Activated CD4-positive, alpha-beta T cell treated with anti-CD3 and anti-CD28 coated beads, Interleukin-2, Interleukin-6, amounts not matched to agents 100 ng/mL and 50 ng/mL, durations not matched to agents 16 hours and 8 hours (primary cell): ENCODE measurements at places on chromosomes 5 and 9.
A peak's percentile ranks its signal among the peaks of the same experiment; 100 is the strongest.

GRCh38 chr5:57893926-57894325 lies 411.3 kb upstream of the ACTBL2 start:
- no peak for DNase-seq

- DNase-seq: no peak
Measured at GRCh38 chr5:128965011-128965637, at the start of gene SLC27A6. SLC27A6 (plus strand) TSS chr5:128965488; CDS start chr5:128966138, 650 bp downstream.

GRCh38 chr5:99059685-99060084 lies 130.9 kb upstream of the CHD1 start:
- no peak for DNase-seq

DNA sequence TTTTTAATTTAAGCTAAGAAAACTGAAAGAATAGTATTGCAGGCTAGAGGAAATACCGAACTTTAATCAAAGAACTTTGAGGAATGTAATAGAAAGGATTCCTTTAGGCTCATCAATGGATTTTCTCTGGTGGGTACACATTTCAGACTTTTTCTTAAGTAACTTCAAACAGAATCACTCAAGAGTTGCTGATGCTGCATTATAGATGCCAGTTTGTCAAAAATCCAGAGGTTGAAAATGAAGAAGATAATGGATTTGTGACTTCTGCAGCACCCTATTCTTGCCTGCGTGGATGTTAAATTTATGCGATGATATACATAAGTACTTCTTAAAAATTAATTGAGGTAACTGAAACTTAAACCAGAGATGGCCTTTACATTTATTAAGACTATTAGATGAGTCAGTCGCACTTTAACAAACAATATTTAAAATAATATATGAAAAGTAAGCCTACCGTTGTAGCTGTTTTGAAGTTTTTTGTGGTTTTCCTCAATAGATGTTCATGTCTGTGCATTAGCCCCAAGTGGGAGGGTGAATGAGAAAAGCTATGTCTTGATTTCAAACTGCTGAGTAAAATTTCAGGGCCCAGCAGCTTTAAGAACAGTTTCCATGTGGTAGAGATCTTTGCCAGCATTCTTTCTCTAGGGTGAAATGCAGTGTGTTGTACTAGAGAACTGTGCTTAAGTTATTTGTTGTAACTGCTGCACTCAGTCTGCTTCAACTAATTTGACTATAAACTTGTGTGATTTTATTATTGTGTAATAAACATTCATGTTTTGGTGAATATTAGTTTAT lies at the start of gene OGN:
OGN (minus strand) TSS at position 537 of the 795 bp plus-strand sequence. CDS start 1,171 bp downstream, outside the sequence.
- DNase-seq: no peak

GRCh38 chr9:82180711-82181110 lies 192.1 kb downstream of the SPATA31D1 start:
- no peak for DNase-seq

DNA sequence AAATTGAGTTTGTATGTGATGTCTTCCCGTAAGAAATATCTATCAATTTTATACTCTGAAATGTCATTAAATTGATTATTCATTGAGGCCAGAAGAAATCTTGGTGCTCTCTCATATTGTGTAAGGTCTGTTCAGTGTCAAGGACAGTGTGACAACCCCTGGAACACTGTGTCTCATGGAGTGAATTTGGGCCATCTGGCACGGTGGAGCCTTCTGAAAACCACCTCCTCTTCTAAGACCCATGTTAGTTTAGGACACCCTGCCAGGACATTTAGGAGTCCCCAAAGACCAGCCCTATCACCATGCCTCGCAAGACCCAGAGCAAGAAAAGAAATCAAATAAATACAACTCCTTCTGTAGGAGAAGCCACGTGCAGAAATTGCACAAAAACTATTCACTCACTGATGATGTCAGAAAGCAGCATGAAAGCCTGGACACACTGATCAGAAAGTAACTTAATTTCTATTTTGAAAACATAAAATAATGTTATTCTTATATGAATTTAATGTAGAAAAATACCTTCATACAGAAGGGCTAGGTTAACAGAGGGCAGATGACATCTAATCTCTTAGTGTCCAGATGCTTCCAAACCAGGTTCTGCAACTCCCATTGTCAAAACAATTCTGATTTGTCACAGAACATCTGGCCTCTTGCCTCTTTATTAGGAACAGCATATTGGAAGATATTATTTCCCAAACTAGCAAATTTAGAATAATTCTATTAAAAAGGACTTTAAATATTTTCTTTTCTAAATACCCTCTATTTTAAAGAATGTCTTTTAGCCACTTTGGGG lies 298.8 kb downstream of the NR2F1-AS1 start:
- no peak for DNase-seq

- no peak for DNase-seq
Measured at GRCh38 chr5:13359344-13359743, 585.1 kb downstream of the DNAH5 start.

DNA sequence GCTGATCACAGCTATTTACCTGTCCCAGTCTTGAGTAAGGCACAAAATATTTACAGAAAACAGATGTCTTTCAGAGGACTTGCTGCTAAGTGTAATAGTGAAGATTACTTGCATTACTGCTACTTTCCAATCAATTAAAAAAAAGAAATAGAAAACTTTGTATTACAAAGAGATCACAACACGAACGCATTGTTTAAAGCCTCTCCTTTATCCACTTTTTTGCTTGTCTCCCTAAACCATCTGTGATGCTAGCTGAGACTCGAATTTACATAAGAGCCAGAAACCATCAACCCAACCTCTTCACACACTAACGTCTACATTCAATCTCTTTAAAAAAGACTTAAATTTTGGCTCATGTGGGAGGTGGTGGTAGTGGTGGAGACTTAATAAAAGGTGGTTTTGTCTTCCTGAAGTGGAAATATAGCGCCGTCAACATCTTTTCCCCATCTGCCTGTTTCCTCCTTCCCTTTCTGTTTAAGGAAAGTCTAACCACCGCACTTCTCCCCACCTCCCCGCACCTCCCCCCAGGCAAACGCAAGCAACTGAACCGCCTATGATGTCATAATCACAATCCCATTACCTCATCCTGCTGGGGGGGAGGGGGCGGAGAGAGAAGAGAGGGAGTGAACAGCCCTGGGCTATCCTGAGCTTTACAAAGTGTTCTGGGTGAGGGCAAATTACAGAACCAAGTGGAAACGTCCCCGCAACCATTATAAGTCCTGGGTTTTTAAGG lies 948 bp upstream of the FAM53C start:
- DNase-seq: no peak

DNA sequence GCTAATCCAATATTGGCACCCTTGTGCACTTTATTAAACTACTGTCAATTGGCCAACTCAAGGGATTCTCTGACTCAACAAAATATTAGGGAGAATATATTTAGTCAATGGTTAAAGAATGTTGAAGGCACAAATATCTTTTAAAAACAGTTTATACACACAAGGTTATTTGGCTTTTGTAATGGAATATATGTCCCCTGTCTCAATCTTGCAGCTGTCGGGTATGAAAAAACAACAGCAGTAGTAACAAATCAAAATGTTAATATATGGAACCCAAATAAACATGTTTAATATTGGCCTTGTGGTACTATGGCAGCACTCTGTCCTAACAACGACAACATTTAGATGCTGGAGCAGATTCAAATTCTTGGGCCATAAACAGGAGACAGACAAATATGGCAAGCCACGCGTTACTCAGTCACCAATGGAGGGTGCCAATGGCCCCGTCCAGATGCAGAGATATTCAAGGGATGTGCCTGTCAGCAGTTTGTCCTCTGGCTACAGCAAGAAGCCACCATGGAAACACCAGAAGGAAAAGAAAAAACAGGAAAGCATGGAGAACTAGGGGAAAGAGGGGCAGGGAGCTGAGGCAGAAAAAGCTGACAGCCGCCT lies 342.0 kb downstream of the NDUFS4 start:
- DNase-seq: no peak

- DNase-seq: no peak
Measured at GRCh38 chr5:91487420-91487819, 104.3 kb upstream of the ARRDC3 start.

- no peak for DNase-seq
Measured at GRCh38 chr9:98164912-98165311, 27.5 kb downstream of the CORO2A start.

DNA sequence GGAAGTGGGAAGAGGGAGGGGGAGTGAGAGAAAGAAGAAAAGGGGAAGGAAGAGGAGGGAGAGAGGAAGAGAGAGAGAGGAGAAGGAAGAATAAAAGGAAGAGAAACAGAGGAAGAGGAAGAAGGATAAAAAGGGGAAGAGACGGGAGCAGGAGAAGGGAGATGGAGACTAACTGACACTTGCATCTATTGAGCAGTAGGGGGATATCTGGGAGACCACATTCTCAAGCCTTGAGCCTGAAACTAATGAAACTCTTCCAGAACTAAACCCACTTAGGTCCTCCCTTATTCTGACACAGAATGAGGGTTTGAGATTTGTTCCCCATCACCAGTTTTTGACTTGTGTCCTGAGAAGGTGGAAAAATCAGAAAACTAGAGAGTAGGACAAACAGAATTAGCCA lies 533.3 kb downstream of the CDH12 start:
- DNase-seq: no peak

GRCh38 chr5:24509943-24510342 lies 134.8 kb downstream of the CDH10 start:
- DNase-seq: no peak

GRCh38 chr9:80502306-80502705 lies 930.5 kb downstream of the TLE4 start:
- no peak for DNase-seq

- DNase-seq: no peak
Measured at GRCh38 chr5:56330806-56331205, 97.7 kb upstream of the ANKRD55 start.

DNA sequence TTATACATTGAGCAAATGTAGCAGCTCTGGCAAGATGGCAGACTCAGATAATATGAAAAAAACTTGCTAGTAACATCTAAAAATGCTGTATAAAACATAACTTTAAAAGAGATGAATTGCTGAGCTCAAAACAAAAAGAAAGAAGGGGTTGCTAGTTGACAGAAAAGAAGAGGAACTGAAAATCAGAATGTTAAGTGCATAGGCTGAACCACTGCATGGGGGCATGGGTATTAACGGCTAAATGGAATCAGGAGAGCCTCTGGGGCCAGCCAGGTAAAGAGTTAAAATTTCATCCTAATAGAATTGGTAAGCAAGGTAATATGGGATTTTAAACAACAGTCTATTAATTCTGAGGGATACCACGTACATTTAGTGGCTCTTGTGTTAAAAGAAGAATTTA lies 146.8 kb downstream of the SMC2 start:
- no peak for DNase-seq

- DNase-seq: no peak
Measured at GRCh38 chr5:95878417-95879323, 56.1 kb upstream of the GLRX start.

GRCh38 chr5:29263915-29264351 lies 1929.6 kb upstream of the CDH6 start:
- no peak for DNase-seq

DNA sequence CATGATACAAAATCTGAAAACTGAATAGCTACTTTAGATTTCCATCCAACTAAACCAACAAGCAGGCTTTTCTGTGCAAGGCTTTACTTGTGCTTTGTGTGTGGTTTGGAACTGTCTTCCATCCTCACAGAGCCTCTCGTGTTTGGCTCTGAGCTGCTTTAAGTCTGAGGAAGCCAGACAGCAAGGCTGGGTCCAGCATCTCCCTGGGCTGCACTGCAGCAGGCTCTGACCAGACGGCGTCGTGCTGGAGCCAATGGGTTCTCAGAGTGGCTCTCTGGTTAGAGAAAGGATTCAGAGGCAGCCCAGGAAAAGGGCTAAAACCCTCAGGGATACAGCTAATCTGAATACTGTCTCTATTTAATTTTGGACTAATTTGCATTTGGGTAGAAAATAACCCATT lies 207.9 kb upstream of the EFNA5 start:
- no peak for DNase-seq

DNA sequence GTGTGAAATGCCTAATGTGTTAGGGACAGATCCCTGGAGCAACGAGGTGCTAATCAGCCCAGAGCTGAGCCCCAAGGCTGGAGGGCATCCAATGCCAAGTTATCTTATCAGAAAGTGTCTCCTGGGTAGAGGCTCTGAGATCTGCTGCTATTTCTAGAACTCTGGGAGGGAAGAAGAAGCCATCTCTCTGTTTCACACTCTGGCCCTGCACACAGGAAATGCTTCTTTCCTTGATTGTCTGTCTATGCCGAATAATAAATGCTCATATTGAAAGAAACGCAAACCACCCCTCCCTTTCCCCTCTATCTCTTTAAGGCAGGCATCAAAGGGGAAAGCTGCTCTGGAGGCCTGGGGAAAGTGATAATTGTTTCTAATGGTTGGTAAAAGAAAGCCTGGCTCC lies 166.7 kb downstream of the PAPPA start:
- no peak for DNase-seq

DNA sequence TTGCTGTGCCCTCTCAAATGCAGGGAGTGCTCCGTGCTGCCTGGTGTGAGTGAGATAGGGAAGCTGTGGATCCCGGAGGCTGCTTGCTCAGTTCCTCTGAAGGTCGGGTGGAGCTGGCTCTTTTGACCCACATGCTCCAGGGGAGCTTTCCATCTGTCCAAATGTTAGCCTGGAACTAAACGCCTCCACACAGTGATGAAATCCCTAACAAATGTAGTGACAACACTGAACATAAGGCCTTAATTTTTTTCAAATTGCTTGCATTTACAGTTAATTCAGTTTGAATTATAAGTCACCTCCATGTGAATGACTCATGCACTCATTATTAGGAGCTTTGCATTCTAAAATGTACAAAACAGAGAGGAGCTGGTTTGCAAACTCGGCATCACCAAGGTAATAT lies 27.0 kb downstream of the PRDM6 start:
- no peak for DNase-seq

DNA sequence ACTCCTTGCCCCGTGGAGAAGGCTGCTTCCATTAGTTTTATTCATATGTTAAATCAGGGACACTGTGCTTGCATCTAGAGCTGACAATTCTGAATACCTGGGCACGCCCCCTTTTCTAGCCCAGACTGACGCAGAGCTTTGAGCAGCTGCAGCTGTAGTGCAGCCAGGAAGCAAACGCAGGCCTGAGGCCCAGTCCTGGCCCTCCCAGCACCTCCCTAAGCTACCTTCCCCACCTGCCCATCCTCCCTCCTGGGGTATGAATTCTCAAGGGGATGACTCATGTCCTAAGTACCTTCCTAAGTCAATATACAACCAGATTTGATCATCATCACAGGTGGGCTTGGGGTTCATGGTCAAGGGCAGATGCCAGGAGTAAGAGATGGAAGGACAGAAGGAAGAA lies 3.5 kb downstream of the PHF19 start:
- DNase-seq: no peak

GRCh38 chr5:14270209-14270702 lies 127.1 kb downstream of the TRIO start:
- peak; percentile 43 for DNase-seq

DNA sequence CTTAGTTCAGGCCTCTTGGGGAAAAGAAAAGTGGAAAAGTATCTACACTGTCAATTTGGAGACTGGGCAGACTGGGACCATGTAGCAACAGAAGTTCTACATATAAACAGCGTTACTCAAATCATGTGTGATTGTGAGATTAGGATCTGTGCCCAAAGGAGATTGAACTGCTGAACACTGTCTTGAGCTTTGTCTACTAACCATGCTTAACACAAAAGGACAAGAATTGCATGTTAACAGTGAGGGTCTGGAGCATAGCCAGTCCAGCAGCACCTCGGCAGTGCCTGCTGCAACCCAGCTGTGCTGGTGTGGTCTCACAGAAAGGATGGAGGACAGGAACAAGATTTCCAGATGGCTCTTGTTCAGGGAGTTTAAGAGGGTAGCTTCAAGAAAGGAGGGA lies 5.7 kb downstream of the PAM start:
- no peak for DNase-seq
